ENCODE measurements at places on chromosomes 6 and 20.

DNA sequence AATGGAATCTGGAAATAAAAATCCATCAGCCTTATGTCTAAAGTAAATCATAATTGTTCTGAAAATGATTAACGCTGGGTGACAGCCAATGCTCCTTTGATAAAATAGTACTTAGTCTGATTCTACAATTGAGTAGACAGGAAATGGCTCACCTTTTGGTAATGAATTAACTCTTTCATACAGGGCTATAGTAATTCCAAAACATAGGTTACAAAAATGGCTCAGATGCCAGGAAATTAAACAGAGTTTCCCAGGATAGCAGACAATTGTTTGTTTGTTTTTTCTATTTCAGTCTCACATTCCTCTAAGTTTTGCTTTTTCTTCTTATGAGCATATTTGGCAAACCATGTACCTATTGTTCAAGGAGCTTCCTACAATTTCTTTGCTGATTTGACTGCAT lies 257.2 kb upstream of the EPHA7 start:
- DNase-seq, result no peak

GRCh38 chr20:20184706-20185105 lies 132.4 kb downstream of the CFAP61 start:
- no peak for DNase-seq

GRCh38 chr20:14207591-14207990 lies 129.8 kb downstream of the FLRT3 start:
- no peak for DNase-seq

GRCh38 chr6:170280689-170281045 lies 10.2 kb downstream of the DLL1 start:
- no peak for DNase-seq

GRCh38 chr6:116173928-116174327 lies 48.0 kb upstream of the COL10A1 start:
- no peak for DNase-seq

GRCh38 chr6:10526156-10526555 lies 5.0 kb downstream of the GCNT2 start:
- no peak for DNase-seq

DNA sequence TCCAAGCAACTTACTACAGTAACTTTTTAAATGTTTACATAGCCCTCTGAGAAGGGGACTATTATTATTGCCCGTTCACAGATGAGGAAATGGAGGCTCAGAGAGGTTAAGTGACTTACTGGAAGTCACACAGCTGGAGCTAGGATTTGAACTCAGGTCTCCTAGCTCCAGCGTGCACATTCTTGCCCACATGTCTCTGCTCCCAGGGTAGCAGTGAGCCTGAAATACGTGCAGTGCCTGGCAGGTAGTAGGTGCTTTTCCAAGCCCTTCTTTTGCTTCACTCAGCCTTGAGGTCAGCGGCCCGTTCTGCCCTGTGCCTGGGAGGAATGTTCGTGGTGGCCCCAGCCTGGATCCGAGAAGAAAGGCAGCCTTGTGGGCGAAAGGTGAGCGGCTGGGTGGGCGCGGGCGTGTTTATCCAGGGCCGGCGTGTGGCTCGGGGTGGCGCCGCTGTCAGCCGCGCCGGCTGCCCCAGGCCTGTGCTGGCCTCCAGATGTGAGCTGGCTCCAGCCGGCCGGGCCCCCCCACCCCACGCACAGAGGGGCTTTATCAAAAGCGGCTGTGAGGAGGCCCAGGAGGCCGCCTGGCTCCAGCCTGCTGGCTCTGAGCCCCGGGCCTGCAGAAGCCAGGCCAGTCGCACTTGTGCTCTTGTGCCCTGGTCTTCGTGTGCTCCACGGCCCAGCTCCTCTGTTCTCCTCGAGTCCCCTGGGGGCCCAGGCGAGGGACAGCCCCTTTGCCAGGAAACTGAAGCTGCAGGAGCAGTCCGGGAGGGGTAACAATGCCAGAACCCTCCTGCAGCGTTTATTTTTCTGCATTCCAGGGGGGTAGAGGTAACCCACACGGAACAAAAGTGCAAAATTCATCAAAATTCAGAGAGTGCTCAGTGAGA lies 58.1 kb downstream of the UBE2V1 start:
- DNase-seq, result no peak

DNA sequence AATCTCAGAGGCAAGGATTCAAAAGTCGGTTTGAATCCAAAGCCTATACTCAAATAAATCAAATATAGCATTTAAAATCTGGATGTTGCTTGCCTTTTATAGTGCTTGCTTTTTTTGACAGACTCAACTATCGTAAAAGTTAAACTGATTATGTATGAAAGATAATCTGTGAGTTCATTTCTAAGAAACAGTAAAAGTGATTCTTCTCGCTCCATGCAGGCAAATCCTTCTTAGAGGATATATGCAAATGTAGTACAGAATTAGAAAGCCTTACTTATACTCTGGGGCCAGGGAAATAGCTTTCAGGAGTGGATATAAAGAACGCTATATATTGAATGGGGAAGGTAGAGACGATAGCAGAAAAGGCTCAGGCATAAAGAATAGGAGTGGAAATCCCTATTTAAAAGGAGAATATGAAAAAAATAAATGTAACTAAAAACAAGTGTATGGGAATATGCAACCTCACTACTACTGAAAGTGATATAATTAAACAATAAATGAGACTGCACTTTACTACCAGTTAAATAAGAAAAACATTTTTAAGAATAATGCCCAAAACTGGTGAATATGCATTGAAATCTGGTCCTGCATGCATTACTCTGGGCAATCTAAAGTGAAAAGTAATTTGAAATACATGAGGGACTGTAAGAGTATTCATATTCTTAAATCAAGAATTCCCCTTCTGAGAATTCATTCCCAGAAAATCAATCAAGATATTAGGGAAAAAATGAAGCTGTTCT lies 361.8 kb upstream of the PLCB4 start:
- no peak for DNase-seq

DNA sequence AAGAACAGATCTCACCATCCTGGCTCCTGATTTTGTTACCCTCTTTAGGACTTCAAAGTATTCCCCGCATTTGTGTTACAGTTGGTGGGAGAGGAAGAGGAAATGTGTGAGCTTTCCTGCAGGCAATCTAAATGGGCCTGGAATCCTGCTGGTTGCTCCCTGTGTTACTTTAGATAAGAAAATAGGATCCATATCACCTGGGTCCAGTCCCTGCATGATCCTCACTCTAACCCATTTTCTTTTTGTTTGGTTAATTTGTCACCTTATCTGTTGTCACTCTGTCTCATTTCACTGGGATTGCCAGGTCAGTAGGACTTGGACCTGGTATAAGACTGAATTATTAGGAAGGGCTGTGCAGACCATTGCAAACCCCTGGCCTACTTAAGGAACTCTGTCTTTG lies 175.9 kb upstream of the GJE1 start:
- DNase-seq, result no peak

- no peak for DNase-seq
Observed at GRCh38 chr20:51363378-51363777, 179.1 kb downstream of the NFATC2 start.

DNA sequence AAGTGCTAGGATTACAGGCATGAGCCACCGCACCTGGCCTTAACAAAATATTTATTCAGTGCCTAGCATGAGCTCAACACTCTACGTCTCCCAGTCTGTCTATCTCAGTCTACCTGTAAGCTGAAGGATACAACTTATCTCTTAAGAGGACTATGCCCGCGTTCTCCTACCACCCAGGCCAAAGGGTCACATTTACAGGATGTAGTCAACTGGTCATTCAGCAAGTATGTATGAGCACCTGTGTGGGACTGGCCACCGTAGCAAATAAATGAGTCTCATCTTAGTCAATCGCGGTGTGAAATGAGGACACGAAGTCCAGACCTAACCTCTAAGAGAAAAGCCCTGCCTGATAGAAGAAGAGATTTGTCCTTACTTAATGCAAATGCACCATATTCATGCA lies 49.9 kb downstream of the MUC22 start:
- DNase-seq, result no peak

DNA sequence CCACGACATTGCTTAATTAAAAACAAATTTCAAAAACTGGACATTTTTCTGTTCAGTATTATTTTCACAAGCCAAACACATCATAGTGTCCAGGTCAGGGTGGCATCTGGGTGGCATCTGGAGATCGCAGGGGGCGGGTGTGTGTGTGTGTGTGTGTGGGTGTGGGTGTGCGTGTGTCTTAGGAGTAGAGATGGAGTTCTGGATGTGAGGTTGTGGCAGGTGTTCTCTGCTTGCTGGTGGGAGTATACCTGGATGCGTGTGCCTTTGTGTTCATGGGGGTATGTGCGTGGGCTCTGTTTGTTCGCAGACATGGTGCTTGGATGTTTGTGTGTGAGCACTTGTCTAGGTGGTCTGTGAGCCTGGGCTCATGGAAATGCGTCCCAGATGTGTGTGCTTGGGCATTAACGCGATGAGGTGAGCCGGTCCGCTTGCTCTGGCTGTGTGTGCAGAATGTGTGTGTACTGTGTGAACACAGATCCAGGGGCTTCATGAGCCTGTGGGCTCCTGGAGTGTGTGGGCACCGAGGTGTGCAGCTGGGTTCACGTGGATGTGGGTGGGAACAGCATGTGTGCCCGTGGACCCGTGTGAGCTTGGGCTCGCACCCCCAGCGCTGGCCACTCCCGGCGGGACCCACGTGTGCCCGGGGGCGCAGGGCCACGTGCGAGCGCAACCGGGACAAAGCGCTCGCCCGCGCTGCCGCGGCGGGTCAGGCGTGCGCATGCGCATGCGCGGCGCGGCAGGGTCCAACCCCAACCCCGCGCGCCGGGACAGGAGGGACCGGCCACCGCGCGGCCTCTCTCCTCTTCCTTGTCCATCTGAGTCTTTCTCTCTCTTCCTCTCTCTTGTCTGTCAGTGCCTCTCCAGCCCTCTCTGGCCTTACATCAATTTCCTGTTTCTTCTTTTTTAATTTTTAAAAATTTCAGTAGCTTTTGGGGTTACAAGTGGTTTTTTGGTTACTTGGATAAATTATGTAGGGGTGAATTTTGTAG lies 60.4 kb downstream of the SRC start:
- peak; percentile 84 for DNase-seq

DNA sequence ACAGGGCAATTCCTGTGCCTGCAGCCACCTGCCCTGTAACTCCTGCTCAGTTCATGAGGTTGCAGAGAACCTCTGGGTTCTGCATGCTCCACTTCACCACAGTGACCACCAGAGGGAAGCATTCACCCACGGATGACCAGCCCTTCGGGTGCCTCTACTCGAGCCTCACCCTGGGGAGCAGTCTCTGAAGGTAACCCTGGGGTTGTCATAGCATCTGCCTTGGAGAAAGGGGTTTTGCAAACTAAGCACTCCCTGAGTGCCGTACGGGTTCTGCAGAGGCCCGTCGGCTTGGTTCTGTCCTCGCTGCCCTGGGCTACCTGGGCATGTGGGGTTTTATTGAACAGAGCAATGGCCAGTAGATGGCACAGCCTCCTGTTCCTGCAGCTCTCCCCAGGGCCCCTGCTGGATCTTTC lies 10.2 kb upstream of the CST5 start:
- DNase-seq, result peak; percentile 53

GRCh38 chr6:3013486-3013885 lies 13.8 kb downstream of the NQO2 start:
- DNase-seq, result no peak

- no peak for DNase-seq
Observed at GRCh38 chr6:12009180-12009685, 2.9 kb upstream of the HIVEP1 start.

DNA sequence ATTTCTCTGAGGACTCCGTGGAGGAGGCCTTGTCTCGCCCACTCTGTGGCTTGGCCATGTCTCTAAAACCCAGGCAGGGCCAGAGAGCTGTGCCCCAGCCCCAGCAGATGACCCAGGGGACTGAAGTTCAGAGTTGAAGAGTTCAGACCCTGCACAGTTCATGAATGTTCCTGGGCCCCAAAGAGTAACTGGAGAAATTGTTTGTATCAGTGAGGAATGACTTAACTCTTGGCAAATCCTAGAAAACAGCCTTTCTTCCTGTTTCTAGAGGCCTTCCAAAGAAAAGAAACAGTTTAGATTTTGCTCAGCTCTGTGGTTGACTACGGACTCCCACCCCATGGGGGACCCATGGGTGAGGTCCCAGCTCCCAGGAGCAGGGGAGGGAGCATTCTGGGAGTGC lies 62.1 kb upstream of the EYA2 start:
- DNase-seq, result no peak

DNA sequence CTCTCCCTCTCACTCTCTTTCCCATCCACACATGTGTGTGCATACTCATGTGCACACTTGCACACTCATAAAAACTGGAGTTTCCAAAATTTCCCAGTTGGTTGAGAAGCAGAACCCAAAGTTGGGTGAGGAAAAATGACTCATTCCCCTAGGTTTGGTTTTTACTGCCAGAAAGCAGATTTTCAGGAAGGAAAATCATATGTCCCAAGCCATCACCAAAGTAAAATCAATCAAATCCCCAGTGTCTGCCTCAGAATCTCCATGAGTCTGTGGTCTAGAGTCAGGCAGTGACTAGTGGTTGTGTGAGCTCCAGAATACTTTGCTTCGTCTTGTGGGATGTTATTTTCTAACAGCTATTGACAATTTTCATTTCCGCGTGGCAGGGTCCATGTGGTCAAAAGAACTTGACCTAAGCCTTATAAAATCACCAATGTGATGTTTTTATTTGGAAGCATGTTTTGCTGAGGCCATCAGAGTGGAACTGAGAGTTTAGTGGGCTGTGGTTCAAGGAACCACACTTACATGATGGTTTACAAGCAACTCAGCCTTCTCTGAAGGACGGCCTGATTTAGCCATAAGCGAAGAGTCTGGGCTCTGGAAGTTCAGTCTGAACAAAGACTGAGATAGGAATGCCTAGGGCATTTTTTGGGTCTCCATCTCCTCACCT lies 81.9 kb upstream of the CCN6 start:
- DNase-seq, result no peak

GRCh38 chr20:20251836-20252235 lies 116.1 kb upstream of the INSM1 start:
- no peak for DNase-seq

GRCh38 chr6:2852921-2853322 lies 11.3 kb upstream of the SERPINB1 start:
- no peak for DNase-seq

DNA sequence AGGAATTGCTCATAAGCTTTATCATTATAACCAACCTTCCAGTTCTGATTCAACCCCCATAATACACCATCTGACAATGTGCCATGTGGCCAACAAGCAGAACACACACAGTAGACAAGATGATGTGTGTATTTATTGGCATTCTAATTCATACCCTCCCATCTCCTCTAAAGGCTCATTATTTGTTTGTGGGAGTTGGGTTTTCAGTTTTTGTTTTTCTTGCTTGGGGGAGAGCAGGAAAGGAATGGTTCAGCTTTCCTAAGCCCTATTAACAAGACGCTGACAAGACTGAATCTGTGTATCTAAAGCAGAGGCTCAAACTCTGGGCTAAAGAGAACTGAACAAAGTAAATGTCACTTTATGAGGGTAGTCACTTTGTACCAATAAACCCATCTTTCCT lies 36.8 kb downstream of the EPB41L2 start:
- DNase-seq, result no peak

GRCh38 chr6:77025736-77026223 lies 437.5 kb downstream of the HTR1B start:
- DNase-seq, result no peak

- DNase-seq, result no peak
Observed at GRCh38 chr6:13001927-13002326, 285.4 kb downstream of the PHACTR1 start.

GRCh38 chr6:3260772-3261517 lies 2.2 kb downstream of the PSMG4 start:
- no peak for DNase-seq

GRCh38 chr6:71246596-71246995 lies 42.0 kb upstream of the OGFRL1 start:
- no peak for DNase-seq
